ENCODE measurements at places on chromosomes 5 and 9.

- no peak for DNase-seq
Observed at GRCh38 chr5:172002840-172003512, 3.5 kb downstream of the FBXW11 start.

DNA sequence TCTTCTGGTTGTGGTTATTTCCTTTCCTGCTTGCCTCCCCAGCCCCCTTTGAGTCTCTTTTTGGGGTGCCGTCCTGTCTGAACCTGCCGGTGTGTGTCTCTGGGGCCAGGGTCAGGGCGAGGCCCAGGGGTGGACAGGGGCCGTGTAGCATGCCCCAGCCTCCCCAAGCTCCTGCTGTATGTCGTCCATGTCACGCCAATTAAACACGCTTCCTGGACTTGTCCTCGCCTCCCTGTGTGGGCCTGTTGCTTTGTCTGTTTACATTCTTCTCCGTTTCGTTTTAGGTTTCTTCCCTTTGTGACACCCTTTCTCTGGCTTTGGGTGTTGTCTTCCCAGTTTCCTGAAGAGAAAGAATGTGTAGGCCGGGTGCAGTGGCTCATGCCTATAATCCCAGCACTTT, 28.5 kb upstream of the HMCN2 start:
- no peak for DNase-seq

- no peak for DNase-seq
Observed at GRCh38 chr5:124698770-124699169, 47.7 kb downstream of the ZNF608 start.

GRCh38 chr5:76807296-76807695, 11.5 kb upstream of the F2RL1 start:
- peak; percentile 82 for DNase-seq

DNA sequence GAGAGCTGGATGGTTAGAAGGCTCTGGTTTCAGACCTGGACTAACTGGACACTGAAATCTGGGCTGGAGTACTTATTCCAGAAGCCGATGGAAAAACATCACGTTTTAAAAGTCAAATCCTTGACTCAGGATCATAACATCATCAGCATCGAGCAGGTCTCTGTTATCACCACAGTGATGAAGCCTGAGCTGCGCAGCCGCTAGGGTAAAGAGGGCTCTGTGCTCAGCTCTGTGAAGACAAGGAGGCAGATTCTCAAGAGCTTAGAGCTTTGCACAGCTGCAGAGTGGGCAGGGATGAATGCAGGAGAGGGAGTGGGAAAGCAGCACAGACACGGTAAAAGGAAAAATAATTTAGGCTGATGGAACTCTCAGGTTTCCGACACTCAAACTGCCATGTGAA, 208.8 kb upstream of the TAS2R1 start:
- DNase-seq = no peak

GRCh38 chr9:76090330-76090729, 199.9 kb downstream of the PCSK5 start:
- no peak for DNase-seq

DNA sequence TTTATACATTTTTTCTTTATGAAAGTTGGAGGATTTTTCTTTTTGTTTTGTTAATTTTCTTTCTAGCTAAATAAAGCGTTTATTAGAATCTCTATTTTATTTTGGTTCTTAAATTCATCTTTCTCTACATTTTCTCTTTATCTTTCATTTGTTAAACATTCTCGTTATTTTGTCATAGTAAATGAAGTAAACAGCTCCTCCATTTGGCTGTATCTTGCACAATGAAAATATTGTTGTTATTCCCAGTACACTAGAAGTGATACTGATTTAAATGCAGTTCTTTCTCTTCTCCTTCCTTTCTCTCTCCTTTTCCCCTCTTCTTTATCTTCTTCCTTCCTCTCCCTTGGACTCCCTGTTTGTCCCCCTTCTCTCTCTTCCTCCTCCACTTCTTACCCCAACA, 88.8 kb downstream of the FER start:
- no peak for DNase-seq

DNA sequence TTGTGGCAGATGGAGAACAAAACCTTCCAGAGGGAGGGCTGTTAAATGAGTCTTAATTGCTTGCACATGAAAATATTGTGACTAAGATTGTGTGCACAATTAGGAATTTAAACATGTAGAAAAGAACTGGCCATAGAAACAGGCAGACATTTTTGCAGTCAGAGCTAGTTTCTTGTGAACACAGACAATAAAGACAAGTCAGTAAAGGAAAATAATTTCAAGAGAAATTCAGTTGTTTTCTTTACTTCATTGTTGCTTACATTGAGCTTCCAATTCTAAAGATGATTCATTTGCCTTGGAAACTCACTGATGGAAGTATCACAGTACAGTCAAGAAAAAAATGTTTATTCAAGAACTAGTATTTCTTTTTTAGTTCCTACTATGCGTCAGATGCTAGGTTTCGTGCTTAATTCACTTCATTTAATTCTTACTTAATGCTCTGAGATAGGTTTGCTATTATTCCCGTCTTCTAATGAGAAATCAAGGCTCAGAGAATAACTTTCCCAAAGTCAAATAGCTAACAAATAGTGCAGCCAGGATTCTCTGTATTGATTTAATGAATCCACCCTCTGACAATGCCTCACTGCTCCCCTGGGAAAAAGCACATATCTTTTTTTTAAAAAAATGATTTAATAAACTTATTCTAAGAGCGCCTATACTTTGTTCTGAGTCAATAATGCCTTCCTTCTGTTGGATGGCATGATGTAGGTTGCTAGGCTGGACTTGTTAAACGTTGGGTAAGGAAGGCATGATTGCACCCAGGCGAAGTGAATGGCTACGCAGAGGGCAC, 581.4 kb downstream of the RAB3C start:
- no peak for DNase-seq

DNA sequence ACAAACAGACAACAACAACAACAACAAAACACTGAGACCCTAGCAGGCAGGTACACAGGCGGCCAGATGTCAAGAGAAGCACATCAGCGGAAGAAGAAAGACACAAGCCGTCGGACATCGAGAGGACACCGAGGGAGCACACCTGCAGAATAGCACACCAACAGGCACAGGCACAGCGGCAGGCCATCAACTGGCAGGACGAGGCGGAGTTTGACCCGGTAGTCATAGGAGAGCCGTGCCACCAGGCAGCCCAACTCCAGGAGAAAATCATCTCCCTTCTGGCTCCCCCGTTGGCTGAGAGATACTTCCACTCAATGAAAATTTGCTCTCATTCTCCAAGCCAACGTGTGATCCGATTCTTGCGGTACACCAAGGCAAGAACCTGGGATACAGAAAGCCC, 352.1 kb upstream of the IZUMO3 start:
- DNase-seq = no peak

GRCh38 chr9:111872886-111873285, 23.7 kb upstream of the UGCG start:
- no peak for DNase-seq

- no peak for DNase-seq
Observed at GRCh38 chr9:73118898-73119554, 32.6 kb upstream of the ANXA1 start.

- DNase-seq = no peak
Observed at GRCh38 chr9:136542241-136543040, 3.4 kb downstream of the NOTCH1 start.

DNA sequence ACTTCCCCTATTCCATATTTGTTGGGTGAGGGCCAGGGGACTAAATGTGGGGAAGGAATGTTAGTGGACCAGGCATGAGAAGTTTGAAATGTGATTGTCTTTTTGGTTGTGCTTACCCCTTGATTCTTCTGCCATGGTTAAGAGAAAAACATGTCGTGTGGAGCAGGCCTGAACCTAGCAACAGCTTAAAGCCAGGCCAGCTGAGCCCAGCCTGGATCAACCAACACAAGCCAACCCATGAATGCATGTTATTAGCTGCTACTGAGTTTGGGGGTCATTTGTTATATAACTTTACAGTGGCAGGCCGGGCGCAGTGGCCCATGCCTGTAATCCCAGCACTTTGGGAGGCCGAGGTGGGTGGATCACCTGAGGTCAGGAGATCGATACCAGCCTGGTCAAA, 52.4 kb upstream of the TRIO start:
- no peak for DNase-seq

GRCh38 chr9:99753436-99753835, 68.2 kb upstream of the NR4A3 start:
- DNase-seq = no peak

DNA sequence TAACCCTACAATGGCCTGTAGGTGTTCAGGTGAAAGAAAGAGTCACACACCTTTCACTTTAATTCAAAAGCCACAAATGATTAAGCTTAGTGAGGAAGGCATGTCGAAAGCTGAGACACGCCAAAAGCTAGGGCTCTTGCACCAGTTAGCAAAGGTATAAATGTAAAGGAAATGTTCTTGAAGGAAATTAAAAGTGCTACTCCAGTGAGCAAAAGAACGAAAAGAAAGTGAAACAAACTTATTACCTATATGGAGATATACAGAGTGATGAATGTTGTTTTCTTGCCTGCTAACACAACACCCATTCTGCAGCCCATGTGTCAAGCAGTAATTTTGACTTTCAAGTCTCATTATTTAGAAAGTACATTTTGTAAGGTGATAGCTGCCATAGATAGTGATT, 254.2 kb upstream of the SLC24A2 start:
- DNase-seq = no peak

DNA sequence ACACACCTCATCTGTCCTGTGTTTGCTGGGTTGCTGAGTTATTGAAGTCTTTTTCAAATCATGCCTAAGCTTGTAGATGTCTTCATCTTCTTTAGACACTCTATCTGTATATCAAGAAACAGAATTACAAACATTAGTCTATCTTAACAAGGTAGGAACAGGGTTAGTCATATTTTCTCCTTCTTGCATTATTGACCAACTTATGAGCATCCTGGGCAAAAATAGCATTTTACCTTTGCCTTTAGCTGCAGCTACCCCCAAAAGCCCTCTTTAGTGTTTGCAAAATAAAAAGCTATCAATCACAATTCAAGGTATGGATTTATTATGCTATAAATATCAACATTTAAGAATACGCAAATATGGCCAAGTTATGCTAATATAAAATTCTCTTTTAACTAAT, 3.4 kb downstream of the PLK2 start:
- peak; percentile 5 for DNase-seq

- DNase-seq = peak; percentile 88
Observed at GRCh38 chr5:72523960-72524582, 16.9 kb upstream of the ZNF366 start.

- no peak for DNase-seq
Observed at GRCh38 chr9:70403166-70403565, 11.3 kb downstream of the KLF9 start.

- no peak for DNase-seq
Observed at GRCh38 chr5:179198825-179199224, 138.7 kb downstream of the ZNF354C start.

GRCh38 chr9:33264473-33265177, at the start of the genes BAG1 and CHMP5:
Gene BAG1, minus strand, starts transcription at chr9:33264708.
Gene CHMP5, plus strand, starts transcription at chr9:33265049. Its CDS starts 30 bp downstream, at chr9:33265079.
- DNase-seq = peak; percentile 97

- peak; percentile 84 for DNase-seq
Observed at GRCh38 chr5:170986598-170986997, 124.8 kb downstream of the RANBP17 start.

GRCh38 chr9:77885104-77885672, 146.4 kb downstream of the GNAQ start:
- no peak for DNase-seq

GRCh38 chr5:76175821-76176403, 92.7 kb downstream of the SV2C start:
- DNase-seq = no peak

- DNase-seq = no peak
Observed at GRCh38 chr5:168048486-168048885, 243.0 kb upstream of the WWC1 start.

GRCh38 chr5:141484641-141485311, at the start of gene PCDHGC4:
Gene PCDHGC4, plus strand, starts transcription at chr5:141485030. Its CDS starts 144 bp downstream, at chr5:141485174.
- no peak for DNase-seq

DNA sequence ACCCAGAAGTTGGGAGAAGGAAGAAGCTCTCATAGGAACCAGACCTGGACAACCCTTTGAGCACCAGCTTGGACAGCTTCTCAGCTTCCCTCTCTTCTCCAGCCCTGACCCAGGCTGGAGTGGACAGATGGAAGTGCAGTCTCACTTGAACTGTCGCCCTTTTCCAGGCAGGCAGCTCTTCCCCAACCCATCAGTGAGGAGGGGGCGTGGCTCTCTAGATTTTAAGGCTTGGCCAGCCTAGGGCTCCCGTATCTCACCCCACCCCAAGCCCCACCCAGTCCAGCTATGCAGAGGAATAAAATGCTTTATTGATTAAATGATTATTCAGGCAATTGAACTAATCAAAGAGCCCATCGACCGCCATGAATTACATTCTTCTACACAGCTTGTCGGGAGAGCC, 2.2 kb downstream of the PAX5 start:
- DNase-seq = no peak

DNA sequence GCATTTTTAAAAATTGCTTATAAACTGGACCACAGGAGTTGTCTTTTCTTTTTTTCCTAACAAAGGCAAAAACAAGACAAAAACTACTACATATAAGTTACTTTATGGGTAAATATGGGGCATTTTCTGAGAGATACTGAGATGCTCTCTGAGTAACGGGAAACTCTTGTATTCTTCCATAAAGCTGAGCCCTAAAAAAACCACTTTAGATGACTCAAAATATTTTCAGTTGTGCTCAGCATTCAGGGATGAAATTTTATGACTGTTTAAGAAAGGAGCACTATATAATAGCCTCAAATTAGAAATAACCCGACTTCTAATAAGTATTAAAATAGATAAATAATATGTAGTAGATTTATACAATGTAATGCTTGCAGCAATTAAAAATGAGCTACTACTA, 644.5 kb downstream of the KCTD16 start:
- DNase-seq = no peak

DNA sequence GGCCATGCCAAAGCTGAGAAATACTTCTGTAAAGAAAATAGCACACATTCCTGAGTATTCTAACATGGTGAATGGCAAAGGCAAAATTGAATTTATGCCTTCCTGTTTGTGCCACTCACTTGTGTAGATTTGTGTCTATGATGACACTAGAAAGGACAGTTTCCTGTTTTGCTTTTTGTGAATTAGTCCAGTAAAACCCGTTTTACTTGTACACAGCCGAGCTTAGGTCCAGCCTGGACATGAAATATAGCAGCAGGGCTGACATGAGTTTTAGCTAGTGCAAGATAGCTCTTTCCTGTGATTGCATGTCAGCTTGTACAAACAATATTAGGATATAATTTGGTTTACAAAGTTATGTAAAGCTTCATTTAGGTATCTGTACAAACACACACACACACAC, 1891.7 kb upstream of the WWC1 start:
- no peak for DNase-seq

DNA sequence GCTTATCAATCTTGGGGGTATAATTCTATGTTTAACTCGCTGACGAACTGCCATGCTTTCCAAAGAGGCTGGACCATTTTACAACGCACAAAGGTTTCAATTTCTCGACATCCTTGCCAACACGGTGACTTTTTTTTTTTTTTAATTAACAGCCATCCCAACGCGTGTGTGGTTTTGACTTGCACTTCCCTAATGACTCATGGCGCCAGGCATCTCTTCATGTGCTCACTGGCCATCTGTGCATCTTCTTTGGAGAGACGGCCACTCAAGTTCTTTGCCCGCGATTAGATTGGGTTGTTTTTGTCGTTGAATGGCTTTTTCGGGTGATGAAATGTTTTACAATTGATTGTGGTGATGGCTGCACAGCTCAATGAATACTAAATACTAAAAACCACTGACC, 12.5 kb upstream of the CARD9 start:
- DNase-seq = no peak

GRCh38 chr5:63919763-63920478, 42.3 kb downstream of the HTR1A start:
- no peak for DNase-seq
